Inflammatory macrophage (primary cell): ENCODE measurements at places on chromosomes 3 and 15.

DNA sequence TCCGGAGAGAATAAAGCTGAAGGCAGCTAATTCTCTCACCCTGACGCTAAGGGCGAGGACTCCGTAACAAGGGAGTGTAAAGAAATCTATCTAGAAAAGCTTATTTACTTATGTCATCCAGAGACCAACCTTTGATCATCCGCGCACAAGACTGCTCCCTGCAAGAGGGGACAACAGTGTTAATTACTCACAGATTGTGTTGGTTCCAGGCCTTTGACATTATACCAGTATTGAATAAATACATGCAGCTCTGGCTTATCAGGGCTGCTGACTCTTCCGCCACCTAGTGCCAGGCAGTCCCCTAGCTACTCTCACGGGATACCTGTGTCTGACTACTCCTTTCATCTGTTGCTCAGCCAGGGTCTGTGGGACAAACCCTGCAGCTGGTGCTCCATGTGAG is 211.7 kb downstream of the DTWD1 start:
- DNase-seq: no peak

- no peak for DNase-seq
Measured at GRCh38 chr3:28110869-28111268, 130.6 kb upstream of the CMC1 start.

GRCh38 chr15:91238644-91239425 is 138.8 kb downstream of the SV2B start:
- DNase-seq: peak; percentile 31

DNA sequence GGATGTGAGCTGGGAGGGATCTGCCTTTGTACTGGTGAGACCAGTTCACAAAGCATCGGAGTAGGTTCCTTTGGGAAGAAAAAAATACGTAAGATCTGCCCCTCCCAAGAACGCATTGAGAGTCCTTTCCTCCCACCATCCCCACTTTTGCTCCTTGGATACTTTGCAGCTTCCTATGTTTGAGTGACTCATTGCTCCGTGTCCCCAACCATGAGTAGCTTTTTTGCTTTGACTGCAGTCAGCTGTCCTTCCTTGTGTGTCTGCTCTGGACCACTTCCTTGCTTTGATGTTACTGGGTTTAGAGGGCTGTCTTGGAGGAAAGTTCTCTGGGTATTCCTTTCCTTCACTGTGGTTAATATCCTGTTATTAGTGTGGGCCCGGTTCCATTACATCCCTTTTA is 43.2 kb upstream of the PTPN23 start:
- no peak for DNase-seq

DNA sequence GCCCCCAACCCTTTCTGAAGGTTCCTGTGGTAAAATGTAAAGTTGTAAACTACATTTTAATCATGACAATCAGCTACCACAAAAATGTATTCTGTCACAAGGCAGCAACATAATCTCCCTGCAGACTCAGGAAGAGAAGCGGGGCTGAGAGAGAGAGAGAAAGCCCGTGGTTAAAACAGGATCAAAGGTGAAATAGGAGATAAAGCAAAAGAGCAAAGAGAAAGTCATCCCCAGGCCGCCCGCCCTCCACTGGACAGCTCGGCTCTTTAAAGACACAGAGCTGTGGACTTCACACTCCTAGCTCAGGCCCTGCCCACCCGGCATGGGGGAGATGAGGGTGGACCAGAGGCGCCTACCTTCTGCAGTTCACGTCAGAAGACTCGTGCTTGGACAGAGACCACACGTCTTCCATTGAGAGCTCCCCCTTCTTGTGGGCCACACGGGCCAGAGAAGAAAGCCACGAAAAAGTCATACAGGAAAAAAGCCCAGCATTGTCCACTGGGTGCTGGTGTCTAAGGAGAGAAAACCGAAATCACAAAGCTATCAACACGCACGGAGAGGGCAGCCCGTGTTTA is 29.4 kb downstream of the ABCC5 start:
- DNase-seq: no peak
